NCI-H2227 treated with DMSO at 0.1 percent for 48 hours (cell line): ENCODE measurements at places on chromosomes 16 and 17.

- no peak for DNase-seq
These were observed 242.1 kb downstream of the MSI2 start for GRCh38 chr17:57498443-57498842.

DNA sequence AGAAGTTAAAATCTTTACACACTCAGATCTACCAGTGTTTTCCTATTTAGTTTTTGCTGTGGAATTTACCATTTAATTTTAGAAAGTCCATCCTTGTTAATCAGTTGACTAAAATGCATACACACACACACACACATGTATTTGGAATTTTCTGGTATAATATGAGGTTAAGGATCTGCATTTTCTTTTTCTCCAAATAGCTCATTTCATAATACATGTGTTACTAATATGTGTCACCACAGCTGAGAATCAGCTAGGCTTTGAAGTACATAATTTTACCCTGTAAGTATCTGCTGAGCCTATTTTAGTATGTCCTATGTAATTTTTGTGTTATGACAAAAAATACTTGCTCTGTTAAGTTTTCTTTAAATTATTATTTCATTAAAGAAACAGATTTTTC is 143.2 kb downstream of the PHKB start:
- DNase-seq, result no peak

DNA sequence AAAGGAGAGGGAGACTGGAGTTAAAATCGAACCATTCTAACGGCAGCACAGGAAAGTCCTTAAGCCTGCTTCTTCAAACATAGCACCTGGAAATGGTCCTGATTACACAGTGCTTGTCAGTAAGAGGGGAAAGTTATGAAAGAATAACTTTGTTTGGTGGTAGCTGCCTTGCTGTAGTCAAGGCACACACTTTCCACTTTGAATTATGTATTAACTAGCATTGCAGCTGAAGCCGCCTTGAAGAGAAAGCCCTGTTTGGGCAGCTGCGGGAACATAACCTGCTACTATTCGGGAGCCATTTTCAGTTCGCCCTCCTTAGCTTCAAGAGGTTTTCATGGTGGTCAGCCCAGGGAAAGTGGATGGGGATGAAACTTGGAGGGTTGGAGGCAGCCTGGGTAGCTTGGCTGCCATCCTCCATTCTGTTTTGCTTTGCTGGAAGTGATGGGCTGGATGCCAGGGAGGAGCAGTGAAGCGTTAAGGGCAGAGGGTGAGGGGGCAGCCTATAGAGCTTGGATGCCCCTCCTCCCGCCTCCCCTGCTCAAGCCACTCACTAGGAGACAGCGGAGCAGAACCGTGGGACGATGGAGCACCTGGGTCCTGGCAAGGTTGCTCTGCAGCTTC is 5.3 kb upstream of the HAS3 start:
- peak; percentile 61 for DNase-seq

DNA sequence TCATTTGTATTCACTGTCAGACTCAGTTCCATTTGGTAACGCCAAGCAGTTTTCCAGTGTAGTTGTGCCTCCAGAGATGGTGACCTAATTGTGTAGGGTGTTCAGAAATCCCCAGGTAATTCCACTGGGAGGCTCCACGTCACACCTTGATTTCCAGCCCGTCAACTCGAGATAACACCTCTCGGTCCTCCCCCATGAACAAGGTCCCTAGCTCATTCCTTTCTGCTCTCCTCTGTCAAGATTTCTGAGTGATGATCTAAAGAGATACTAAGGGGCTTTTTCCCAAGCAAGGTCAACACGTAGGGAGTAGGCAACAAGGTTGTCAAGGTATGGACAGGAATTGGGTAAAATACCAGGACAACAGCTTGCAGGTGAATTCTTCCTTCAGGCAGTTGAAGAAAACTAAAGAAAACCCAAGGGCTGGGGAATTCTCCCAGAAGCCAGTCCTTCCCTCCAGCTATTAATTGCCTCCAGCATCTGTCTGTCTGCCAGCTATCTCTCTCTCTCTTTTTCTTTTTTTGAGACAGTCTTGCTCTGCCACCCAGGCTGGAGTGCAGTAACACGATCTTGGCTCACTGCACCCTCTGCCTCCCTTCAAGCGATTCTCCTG is 31.4 kb downstream of the GPRC5B start:
- no peak for DNase-seq

GRCh38 chr16:66660422-66661209 is 35.9 kb downstream of the CMTM4 start:
- DNase-seq, result peak; percentile 74

GRCh38 chr16:28880589-28880915 is 2.3 kb downstream of the ATP2A1 start:
- DNase-seq, result no peak

DNA sequence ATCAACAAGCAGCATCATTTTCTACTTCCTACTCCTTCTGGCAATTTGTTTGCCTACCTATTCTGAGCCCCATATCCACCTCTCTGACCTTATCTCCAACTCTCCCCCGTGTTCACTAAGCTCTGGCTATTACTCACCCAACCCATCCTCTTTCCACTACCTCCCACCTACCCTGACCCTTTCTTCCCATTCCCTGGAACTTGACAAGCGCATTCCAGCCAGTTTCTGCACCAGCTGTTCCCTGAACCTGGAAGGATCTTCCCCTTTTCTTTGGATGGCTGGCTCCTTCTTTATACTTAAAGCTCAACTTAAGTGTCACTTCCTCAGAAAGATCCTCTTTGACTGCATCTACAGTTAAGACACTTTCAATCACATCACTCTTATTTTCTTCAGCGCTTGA is 2.2 kb downstream of the DCUN1D3 start:
- DNase-seq, result no peak

DNA sequence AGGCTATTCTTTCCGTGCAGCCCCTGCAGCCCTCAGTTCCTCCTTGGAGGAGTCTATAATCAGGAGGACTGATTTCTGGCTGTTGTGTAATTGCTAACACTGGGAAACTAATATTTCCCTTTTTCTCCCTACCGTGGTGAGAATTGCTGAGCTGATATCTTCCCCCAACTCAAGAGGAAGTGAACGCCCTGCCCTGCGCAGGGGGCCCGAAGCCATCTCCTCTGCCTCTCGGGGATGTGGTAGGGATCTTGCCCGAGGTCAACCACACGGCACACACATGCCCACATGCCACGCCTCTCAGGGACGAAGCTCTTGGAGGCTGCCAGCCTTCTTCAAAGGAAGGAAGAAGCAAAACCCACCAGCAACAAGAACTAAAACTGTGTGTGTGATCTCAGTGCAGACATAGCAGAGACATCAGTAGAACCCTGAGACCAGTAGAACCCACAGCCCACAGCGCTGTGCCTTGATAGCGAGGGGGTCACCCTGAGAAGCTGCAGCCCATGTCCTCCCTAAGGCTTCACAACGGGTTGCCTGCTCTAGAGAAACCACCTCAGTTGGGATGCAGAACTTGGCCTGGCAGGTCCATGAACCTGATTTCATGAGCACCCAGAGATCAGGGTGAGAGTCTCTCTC is 8.9 kb upstream of the ULK2 start:
- no peak for DNase-seq

GRCh38 chr17:72119873-72120641 is 763 bp upstream of the SOX9 start:
- peak; percentile 78 for DNase-seq

DNA sequence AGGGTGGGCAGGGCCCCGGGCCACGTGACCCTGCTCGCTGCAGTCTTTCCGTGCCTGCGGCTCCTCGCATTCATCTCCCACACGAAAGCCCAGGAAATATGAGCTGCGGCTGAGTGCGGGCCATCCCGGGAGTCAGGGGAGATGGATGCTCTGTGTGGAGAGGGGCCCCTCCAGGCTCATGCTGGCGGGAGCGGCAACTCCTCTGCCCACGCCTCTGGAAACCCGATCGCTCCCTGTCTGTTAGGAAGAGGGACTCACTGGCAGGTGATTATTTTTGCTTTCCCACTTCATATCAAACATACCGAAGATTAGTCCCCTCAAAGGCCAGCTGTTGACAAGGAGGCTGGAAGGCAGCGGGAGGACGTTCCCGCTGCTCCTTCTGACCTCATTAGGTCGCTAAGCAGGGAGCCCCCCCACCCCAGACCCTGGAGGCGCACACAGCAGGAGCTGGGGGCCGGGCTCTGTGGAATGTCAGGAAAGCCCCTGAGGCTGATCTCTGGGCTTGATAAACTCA is 228.5 kb downstream of the FOXL1 start:
- no peak for DNase-seq

- no peak for DNase-seq
These were observed 96.7 kb upstream of the CDH5 start for GRCh38 chr16:66269617-66270332.

DNA sequence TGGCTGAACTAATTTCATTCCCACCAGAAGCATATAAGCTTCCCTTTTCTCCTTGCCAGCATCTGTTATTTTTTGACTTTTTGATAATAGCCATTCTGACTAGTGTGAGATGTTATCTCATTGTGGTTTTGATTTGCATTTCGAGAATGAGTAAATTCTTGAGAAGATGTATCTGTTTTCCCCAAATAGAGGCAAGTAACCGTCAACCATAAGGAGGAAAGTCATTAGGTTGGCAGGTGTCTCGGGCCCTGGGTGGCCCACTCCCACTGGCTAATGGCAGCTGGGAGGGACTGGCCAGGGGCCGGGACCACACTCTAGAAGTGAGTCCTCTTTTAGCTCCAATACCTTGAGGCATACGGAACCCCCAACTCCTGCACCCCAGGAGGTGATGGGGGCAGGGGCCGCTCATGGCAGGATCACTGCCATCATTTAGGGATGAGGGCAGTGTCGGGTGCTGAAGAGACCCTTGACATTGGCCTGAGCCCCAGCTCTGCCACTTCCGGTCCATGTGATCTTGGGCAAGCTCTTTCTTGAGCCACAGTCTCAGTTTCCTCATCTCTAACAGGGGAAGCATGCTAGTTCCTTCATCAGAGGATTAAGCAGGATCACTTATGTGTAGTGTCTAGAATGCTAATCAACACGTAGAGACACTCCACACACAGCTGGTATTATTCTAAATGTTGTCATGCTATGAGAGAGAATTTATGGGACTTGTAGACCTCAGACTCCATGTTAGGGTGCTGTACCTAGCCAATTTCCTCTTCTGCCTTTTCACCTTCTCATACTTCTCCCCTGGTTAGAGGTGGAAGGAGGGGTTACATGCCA is 44.3 kb downstream of the RGS9 start:
- no peak for DNase-seq

DNA sequence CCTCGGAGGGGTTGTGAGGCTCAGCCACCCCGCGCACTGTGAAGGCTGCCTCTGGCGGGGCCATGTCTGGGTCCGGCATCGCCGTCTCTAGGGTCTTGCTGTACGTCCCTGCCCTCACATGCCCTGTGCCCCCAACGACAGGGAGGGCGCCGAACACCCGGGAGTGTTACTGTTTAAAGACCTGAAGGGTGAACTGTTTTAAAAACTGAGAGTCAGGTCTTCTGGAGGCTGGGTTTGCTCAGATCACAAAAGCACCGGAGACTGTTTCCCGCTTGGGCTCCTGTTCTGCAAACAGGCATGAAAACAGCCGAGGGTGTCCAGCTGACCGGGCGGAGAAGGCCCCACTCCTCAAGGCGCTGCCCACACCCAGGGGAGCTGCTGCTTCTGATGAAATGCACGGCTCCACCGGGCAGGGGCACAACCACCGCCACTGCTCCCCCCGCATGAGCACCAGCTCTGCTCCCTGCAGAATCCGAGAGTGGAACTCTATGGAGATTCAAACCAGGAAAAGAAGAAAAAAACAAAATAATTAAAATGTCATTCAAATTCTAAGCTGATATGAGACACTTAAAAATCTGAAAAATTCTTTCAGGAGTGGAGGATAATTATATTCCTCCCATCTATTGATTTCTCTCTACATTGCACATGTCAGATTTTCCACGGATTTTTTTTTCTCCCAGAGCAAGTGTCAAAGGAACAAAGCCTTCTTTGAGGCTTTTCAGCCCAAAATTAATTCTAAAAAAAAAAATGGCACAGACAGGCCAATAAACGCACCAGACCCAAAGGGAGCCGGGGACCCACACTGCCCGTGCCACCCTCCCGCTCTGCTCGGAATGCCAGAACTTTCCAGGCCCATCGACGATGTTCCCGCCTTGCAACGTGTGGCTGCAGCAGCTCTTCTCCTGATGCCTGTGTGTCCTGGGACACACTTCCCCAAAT is 74.3 kb downstream of the LMF1 start:
- DNase-seq, result no peak

DNA sequence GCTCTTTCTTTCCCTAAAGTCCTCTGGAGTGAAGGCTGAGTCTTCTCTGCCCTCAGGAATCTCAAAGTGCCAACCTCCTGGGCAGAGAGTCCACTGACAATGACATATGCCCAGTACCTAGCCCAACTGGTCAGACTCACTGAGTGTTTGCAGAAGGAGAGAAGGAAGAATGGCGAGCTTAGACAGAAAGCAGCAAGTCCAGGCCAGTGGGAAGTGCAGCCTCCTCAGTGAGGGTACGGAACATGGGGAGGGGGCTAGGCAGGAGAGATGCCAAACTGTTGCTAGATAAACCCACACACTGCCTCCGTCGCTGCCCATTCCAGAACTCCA is 678 bp downstream of the EXOC7 start:
- no peak for DNase-seq

DNA sequence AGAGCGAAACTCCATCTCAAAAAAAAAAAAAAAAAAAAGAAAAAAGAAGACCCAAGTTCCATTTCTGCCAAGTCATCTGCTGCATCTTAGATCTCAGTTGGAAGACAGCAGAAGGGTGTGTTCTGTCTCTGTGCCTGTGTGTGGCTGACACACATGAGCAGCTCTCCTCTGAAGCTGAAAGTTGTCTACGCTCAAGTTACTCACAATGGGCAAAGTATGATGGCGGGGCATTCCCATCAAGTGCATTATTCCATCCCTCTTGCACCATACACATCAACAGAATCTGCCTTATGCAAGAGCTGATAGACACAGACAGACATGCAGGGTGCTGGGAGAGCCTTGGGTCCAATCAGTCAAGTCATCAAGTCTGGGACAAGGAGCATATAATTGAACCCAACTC is 402.2 kb downstream of the XYLT1 start:
- DNase-seq, result no peak

- no peak for DNase-seq
These were observed 4.9 kb downstream of the SLC35G3 start for GRCh38 chr17:35189291-35189690.

- no peak for DNase-seq
These were observed 13.2 kb upstream of the RGS9 start for GRCh38 chr17:65123757-65124675.

DNA sequence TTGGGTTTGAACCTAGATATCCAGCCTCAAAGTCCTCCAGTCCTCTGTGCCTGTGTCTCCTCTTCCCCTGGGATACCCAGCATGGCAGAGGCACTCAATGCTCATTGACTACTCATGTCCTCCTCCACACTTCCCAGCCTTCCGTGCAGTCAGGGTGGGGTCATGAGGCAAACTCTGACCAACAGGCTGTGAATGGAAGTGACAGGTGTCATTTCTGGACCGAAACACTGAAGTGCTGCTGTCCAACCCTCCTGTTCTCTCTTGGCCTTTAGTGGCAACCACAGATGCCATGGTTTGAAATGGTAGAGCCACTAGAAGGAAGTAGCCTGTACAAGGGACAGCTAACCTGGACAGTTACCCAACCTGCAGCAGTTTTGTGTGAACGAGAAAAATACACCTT is 46.7 kb upstream of the MAP3K14 start:
- no peak for DNase-seq

- DNase-seq, result peak; percentile 48
These were observed 15.7 kb downstream of the ELAC2 start for GRCh38 chr17:13001991-13002615.
